Islet precursor cell (in vitro differentiated cells): ENCODE measurements at places on chromosomes 5 and 9.

DNA sequence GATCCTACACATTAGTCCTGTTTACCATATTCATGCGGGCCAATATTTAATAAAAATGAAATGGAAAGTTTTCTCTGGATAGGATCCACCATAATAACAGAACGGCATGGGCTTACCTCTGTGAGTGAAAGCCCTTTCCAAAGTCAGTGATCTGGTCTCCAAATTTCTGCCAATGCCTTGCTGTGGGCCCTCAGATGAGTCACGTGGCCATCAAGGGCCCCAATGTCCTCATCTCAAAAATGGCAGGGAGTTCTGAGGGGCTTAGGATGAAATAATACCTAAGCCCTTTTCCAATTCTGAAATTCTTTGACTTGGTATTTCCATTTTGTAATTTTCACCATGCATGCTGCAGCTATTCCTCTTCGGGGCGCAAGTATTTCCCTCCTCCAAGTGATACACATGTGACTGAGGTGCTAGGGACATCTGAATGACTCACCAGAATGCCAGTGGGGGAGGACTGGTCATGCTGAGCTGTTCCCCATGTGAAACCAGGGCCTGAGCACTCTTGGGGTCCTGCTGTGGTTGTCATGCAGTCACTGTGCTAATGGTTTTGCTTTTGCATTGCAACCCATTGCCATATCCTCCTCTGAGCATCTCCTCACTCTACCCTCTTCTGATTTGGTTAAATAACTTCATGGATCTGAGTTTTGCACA lies 35.0 kb downstream of the ITK start:
- no peak for DNase-seq

GRCh38 chr5:160800375-160801275 lies 51.4 kb downstream of the ATP10B start:
- no peak for DNase-seq

- DNase-seq: no peak
Measured at GRCh38 chr9:101397746-101398067, 711 bp downstream of the MRPL50 start.

GRCh38 chr5:167642181-167642580 lies 649.3 kb upstream of the WWC1 start:
- DNase-seq: no peak

DNA sequence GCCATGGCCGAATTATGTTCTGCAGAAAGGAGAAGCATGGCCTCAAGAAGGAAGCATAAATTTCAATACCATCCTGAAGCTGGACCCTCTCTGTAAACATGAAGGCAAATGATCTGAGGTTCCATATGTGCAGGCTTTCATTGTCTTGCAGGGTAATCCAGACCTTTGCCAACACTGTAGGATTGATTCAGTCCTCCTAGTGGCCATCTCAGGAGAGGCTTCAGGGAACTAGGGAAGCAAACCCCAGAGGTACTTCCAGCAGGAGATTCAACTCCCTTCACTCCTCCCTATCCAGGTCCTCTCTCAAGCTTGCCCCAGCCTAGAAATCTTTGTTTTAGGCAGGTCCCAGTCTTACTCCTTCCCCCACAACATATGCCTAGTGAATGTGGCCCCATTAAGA lies 99.3 kb upstream of the HCN1 start:
- DNase-seq: no peak

DNA sequence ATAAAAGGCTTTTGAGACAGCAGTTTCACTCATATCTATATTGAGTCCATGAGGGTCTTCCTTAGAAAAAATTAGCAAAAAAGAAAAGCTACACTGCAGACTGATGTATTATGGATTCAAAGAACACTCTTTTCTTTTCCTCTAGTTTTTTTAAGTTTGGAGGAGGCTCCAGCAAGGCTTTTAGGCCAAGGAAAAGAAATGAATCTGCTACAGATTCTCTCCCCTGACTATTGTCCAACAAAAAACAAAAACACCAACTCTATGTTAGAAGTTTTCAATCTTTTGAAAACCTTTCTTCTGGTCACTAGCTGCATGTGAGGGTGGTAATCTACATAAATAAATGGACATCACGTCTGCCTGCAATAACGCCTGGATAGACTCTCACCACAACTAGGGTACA lies 310.4 kb downstream of the ARL15 start:
- DNase-seq: no peak

DNA sequence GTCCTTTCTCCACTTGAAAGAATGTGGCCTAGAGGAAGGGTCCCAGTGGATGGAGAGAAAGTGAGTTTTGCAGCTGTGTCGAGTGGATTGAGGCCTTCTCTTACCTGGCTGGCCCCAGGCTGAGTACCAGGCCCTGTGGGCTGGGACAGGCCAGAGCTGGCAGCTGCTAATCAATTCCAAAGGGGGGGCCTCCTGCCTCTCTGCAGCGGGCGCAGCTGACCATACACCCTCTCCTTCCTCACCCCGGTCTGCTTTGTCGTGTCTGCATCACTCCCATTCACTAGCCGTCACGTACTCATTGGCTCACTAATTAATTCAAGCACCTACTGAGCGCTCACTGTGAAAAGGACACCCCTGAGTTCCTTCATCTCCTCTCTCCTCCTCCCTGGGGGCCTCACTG lies 58.4 kb upstream of the PITX1 start:
- no peak for DNase-seq

DNA sequence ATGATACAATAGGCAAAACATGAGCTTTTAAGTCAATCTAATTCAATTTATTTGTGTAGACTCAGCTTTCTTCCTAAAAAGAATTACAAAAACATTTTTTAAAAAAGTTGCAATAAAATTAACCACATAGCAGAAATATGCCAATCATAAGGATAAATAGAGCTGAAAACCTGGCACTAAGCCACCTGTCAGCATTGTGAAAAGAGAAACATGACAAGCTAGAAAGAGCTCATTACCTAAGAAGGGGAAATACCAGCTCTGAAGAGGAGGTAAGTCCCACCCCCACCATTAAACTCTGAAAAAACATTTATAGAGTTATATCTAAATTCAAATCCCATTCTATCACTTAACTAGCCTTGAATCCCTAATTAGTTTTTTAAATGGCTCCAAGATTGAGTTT lies 372.9 kb downstream of the OSTF1 start:
- no peak for DNase-seq

DNA sequence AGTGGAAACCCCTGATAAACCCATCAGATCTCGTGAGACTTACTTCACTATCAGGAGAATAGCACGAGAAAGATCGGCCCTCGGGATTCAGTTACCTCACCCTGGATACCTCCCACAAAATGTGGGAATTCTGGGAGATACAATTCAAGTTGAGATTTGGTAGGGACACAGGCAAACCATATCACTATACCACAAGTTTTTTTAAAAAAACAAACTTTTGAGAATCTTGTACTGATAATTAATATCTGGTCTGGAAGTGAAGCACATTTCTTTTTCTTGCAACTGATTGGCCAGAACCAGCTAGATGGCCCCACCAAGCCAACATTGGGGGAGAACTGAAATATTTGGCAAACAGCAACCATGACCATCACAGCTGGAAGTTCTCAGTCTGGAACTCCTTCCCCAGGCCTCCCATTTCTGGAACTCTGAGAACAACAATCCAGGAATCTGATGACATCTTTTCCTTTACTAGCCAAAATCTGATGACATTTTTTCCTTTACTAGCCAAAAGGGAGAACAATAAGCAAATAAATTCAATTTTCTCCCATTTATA lies 51.8 kb upstream of the CDKN2B start:
- DNase-seq: no peak

GRCh38 chr9:122113574-122113973 lies 20.5 kb upstream of the TTLL11 start:
- DNase-seq: no peak

GRCh38 chr9:107239474-107239873 lies 43.6 kb upstream of the RAD23B start:
- DNase-seq: peak; percentile 65

DNA sequence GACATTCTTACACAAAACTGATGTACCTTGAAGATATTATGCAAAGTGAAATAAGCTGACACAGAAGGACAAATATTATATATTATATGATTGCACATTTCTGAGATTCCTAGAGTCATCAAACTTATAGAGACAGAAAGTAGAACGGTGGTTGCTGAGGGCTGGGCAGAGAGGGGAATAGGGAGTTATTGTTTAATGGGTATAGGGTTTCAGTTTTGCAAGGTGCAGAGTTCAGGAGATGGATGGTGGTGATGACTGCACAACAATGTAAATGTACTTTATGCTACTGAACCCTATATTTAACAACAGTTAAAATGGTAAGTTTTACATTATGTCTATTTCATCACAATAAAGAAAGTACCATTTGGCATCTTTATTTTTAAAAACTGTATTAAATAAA lies 315.8 kb upstream of the POU5F2 start:
- no peak for DNase-seq

GRCh38 chr9:106403081-106403480 lies 459.9 kb upstream of the ZNF462 start:
- peak; percentile 73 for DNase-seq

DNA sequence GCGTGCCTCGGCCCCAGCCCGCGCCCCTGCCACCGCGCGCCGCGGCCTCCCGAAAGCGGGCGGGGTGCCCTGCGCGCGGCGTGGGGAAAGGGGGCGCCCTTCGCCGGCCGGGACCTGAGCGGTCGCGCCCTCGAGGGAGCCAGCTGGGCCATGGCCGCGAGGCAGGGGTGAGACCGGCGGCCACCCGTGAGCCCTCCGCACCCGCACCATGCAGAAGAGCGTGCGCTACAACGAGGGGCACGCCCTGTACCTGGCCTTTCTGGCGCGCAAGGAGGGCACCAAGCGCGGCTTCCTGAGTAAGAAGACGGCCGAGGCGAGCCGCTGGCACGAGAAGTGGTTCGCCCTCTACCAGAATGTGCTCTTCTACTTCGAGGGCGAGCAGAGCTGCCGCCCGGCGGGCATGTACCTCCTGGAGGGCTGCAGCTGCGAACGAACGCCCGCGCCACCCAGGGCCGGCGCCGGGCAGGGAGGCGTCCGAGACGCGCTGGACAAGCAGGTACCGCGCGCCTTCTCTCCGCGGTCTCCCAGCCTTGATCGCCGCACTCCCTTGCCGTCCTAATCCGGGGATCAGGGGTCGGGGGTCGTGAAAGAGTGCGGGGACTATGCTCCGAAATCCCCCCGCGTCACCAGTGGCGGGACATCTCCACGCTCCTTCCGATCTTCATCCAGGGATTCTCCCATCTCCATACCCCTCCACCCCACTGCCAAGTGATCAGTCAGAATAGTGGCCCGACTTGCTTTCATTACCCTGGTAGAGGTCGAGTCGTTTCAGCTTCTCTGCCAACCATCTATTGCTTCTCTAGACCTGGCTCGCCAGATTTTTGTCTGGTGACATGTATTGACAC lies 590 bp downstream of the RASGRF2 start:
- DNase-seq: peak; percentile 71

GRCh38 chr5:72587661-72588308 lies 80.6 kb upstream of the ZNF366 start:
- no peak for DNase-seq

- no peak for DNase-seq
Measured at GRCh38 chr9:135555203-135555602, 6.4 kb upstream of the PAEP start.

- no peak for DNase-seq
Measured at GRCh38 chr5:168073311-168073710, 218.1 kb upstream of the WWC1 start.

GRCh38 chr5:50710838-50711237 lies 44.4 kb downstream of the PARP8 start:
- DNase-seq: no peak

GRCh38 chr9:9100070-9100469 lies 1300.5 kb upstream of the DMAC1 start:
- no peak for DNase-seq

DNA sequence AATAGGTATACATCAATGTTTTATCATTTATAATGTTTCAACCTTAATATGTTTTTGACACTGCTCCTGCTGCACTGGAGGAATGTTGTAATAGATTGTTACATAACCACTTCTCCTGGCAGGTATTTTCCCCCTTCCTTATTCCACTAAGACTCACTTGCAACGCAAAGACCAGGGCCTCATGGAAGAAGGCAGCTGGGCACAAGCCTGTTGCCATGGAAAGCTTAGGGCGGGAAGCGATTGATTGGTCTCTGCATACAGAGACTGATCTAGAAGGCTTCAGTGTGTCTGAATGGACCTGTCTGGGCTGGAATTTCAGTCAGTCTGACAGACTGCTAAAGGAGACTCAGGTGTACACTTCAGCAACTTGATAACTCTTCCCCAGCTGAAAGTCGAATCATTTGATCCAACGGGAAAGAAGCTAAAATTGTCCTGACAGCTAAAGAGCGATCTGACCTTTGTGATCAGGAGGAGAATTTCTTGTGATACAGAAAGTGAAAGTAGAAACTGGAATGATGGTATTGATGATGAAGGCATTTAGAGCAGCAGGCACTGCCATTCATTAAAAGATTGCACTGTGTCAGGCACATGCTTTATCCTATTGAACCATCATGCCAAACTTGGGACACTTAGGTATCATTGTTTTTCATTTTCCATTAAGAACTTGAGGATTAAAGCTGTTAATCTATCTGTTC lies 65.1 kb downstream of the GRIA1 start:
- no peak for DNase-seq

DNA sequence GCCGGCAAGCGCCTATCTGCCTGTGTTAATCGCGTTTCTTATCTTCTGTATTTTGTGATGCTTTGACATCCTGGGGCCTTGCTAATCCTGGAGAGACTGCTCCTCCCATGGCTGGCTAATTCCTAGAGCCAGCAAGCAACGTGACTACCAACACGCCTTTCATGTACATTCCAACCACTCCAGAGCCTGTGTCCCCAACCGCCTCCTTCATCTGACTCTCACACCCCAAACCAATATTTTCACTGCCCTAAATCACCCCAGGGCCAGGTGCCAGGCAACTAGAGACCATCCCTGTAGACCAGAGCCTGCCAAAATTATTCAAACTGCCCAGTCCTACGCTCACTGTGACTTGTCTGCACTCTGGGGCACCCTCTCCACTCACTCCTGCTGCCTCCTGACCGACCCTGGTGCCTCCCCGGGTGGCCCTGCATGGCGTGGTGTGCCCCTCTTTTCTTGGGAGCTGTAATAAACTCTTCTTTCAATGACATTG lies 50.5 kb upstream of the COL5A1 start:
- peak; percentile 69 for DNase-seq

GRCh38 chr5:112703866-112704820 lies 33.5 kb upstream of the APC start:
- no peak for DNase-seq

GRCh38 chr5:2289380-2289779 lies 406.7 kb upstream of the IRX4 start:
- no peak for DNase-seq

DNA sequence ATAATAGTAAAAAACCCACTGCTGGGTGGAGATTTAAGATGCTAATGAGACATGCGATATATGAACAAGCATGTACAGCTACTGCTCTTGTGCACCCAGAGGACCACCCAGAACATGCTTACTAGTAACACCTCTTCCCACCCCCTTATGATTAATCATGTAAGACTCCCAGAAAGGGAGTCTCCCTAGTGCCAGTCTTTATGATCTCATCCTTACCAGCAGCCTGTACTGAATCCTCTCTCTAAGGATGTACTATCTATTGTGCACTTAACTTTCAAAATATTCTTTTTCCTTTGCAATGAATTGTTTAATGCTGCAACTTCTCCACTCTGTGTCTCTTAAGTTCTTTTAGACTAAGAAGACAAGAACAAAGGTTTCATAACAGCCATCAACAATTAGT lies 9.1 kb upstream of the MAT2B start:
- no peak for DNase-seq

GRCh38 chr9:31556667-31557463 lies 827.6 kb upstream of the ACO1 start:
- no peak for DNase-seq
